ENCODE measurements at places on chromosomes 6 and 20.

- no peak for DNase-seq
Measured at GRCh38 chr6:9532621-9533557, 882.0 kb downstream of the TFAP2A start.

DNA sequence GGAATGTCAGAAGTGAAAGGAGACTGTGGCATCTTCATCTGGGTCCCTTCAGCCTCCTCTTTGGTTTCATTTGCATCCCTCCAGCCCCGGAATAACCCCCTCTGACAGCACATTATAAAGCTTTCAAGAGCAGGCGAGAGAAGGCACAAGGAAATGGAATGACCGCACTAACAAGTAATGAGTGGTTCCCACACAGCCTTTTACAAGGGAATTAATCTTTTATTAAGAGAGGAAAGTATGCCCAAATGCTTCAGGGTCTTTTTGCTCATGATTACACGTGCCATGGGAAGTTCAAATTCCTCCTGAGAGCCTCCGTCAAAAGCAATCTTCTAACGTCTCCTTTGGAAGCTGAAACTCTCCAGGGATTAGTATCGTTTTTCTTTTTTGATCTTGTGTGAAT, 347.0 kb downstream of the BTBD3 start:
- DNase-seq = no peak

DNA sequence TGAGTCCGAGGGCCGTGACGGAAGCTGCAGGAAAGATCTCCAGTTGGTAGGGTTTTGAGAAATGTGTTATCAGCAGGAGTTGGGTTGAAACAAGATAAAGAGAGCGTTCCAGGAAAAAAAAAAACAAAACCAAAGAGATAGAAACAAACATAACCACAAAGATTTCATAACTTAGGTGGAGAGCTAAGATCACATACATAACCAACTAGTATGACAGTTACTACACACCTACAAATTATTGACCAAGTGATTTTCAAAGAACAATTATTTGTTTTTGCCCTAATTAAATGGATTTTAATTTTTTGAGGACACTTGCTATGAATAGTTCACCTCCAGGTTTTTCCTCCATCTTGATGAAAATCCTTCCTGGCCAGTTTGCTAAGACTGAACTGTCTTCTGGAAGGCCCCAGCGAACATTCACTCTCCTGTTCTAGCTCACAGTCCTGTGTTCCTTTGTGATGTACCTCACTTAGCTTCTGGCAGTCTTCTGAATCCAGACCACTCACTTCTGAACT, 69.4 kb downstream of the SNX9 start:
- no peak for DNase-seq

- peak; percentile 69 for DNase-seq
Measured at GRCh38 chr6:169800668-169801395, 49.4 kb downstream of the ERMARD start.

DNA sequence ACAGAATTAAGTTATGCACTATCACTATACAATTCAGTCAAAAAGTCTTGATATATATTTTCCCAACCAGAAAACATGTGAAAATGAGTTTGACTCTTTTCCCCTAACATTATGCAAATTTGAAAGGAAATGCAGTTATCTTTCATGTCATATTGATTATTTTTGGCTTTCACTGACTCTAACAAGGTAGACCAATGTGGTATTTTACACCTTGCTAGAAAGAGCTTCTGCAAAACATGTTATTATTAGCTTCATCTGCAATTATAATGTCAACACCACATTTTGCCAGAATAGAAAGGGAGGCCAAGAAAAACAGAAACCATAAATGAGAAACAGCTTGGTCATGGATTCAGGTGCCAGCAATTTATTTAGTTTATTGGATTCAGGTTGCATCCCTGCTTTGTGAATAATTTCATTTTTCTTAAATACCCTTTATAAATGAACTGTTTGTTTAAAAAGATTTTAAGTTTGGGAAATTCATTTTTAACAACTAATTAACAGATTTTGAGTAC, 226.1 kb upstream of the GJE1 start:
- no peak for DNase-seq

GRCh38 chr6:69926745-69927144, 60.4 kb downstream of the COL19A1 start:
- no peak for DNase-seq

DNA sequence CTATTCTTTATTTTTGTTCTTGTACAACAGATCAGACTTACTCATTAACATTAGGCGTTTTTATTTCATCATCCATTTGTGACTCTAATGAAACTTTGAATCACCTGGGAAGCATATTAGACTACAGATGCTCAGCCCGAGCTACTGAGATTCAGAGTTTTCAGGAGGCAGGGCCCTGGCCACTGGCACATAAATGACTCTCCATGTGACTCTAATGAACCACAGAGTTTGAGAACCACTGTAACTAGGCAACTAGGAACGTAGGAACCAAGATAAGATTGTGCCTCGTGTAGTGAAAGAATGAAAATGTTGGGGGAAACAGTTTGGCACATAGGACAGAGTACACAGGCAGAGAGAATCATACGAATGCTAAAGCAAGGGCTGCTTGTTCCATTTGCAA, 405.9 kb upstream of the BTBD3 start:
- no peak for DNase-seq

- DNase-seq = no peak
Measured at GRCh38 chr6:21277601-21278374, 315.8 kb upstream of the SOX4 start.

DNA sequence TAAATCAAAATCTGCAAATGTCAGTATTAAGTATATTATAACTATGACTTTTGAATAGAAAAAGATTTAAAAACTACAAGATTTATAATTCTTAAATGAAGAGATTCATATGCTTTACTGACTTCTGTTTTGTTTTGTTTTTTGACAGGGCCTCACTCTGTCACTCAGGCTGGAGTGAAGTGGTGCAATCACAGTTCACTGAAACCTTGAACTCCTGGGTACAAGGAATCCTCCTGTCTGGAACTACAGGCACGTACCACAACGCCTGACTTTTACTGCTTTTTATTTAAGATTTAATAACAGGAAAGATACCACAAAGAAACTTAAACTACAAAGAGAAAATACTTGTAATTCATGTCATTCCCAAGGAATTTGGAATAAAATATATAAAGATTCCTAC, 940.2 kb upstream of the CITED2 start:
- no peak for DNase-seq

DNA sequence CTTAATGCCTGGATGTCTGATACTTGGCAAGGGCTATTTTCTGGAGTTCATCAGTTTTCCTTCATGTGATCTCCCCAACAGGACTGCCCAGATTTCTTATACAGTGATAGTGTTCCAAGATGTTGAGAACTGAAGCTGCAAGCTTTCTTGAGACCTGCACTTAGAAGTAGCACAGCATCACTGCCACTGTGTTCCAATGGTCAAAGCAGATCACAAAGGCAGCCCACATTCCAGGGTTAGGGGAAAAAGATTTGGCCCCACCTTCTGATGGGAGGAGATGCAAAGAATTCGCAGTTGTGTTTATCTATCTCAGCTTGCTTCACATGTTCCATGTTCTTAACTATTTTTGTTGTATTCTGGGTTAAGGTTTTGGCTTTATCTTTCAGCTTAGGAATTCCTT, 78.2 kb downstream of the GPX5 start:
- DNase-seq = no peak

DNA sequence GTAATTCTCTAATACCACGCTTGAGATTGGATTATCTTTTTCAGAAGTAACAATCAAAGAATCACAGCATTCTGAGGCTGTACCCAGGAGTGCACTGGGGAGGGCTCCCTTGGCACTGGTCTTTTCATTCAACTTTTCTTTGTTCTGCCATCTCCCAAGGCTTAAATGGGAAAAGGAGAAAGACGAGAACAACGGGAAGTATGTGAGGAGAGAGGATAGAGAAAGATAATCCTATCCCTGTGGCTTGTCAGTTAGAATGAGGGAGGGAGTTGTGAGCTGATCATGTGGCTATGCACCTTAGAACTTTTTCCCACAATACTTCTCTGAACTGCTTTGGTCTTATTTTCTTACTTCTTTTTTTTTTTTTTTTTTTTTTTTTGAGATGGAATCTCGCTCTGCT, 83.1 kb downstream of the CAP2 start:
- no peak for DNase-seq

GRCh38 chr6:161701056-161701455, 427.2 kb upstream of the AGPAT4 start:
- DNase-seq = no peak

GRCh38 chr20:48329031-48329615, 498.7 kb downstream of the PREX1 start:
- DNase-seq = no peak

DNA sequence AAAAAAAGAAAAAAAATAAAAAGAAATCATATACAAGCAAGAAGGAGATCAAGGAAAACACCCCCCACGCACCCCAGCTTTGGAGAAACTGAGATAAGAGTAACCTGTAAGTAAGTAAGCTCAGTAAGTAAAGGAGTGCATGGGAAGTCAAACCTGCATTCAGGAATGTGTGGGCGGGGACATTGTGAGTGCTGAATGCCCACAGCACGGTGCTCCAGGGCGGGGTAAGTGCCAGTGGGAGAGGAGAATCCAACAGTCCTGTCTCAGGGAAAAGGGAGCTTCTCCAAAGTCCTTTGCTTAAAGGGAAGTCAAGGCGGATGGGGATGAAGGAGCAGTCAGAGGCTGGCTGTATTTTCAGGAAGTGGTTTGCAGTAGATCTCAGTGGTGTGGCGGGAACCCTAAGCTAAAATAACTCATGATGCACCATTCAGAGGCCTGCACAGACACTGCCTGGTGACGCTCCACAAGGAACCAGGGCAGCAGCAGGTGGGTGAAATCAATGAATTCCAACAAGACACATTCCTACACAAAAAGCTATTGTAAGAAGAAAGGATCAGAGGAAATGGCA, 368.0 kb downstream of the QKI start:
- DNase-seq = no peak

GRCh38 chr6:109296452-109296851, 85.8 kb downstream of the CD164 start:
- peak; percentile 92 for DNase-seq

- DNase-seq = no peak
Measured at GRCh38 chr6:155234687-155235086, 29.1 kb upstream of the CLDN20 start.

- DNase-seq = no peak
Measured at GRCh38 chr6:166849749-166850183, 106.6 kb downstream of the RNASET2 start.

DNA sequence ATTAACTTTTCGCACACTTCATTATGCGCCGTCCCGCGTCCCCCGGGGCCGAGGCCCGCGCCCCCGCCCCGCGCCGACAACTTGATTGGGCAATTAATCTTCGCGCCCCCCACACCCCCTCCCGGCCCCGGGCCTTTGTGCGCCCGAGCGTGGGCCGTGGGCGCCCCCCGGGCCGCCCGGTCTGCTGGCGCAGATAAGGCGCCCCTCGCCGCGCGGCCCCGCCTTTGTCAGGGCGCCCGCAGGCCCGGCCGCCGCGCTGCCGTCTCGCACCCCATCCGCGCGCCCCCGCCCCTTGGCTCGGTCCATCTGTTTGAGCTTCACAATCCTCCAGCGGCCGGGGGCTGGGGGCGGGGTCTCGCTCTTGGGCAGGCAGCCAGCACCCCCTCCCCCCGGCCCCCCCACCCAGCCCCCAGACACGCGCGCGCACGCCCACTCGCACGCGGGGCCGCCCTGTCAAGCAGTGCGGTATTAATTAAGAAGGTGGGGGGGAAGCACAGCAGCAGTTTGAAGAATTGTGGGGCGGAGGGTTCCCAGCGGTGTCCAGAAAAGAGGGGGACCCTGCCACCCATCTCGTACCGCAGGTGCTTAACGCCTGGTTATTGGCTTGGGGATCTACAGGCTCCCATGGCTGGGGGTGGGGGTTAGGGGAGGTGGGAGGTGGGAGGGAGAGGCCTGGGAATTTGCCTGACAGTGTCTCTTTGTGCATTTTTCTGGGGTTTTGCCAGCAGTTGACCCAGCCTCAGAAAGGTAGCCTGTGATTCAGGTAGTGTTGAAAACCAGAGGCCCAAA, 34.6 kb upstream of the SCRT2 start:
- peak; percentile 2 for DNase-seq

- no peak for DNase-seq
Measured at GRCh38 chr6:124470803-124471202, 491.4 kb upstream of the RNF217 start.

GRCh38 chr6:154382740-154383139, 26.1 kb upstream of the IPCEF1 start:
- no peak for DNase-seq

GRCh38 chr6:26464416-26465131, 6.8 kb downstream of the BTN2A1 start:
- no peak for DNase-seq

- DNase-seq = no peak
Measured at GRCh38 chr6:108838101-108838717, 10.0 kb upstream of the ARMC2 start.

DNA sequence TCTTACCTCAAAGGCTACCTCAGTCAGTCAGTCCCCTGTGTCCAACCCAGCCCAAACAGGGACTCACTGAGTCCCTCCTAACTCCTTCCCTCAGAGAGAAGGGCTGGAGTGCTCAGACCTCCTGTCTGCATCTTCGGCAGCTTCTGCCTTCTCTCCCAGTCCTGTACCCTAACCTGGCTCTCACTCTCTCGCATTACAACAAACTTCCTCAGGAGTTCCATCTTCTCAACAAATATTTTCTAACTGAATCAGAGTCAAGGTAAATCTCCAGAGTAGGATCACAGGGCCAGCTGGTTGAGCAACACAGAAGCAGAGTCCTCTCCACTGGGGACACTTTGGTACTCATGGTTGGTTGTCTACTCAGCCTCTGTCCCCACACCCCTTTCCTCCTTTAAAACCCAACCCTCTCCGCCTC, 92.3 kb downstream of the MRPL14 start:
- no peak for DNase-seq

- no peak for DNase-seq
Measured at GRCh38 chr20:25360631-25361286, 29.9 kb downstream of the ABHD12 start.

GRCh38 chr6:87473419-87473903, 687 bp downstream of the SLC35A1 start:
- DNase-seq = no peak

DNA sequence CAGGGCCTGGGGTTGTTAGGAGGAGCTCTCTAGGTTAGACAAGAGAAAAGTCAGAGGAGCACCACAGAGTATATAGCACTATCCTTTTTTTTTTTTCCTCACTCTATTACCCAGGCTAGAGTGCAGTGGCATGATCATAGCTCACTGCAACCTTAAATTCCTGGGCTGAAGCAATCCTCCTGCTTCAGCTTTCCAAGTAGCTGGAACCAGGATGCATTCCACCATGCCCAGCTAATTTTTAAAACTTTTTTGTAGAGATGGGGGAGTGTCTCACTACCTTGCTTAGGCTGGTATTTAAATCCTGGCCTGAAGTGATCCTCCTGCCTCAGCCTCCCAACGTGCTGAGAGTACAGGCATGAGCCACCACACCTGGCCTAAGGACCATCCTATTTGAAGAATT, 19.3 kb upstream of the AKIRIN2 start:
- no peak for DNase-seq

Measured in NCI-H1092 treated with DMSO at 0.1 percent for 48 hours (cell line).